ENCODE measurements at places on chromosomes 13 and 19.

DNA sequence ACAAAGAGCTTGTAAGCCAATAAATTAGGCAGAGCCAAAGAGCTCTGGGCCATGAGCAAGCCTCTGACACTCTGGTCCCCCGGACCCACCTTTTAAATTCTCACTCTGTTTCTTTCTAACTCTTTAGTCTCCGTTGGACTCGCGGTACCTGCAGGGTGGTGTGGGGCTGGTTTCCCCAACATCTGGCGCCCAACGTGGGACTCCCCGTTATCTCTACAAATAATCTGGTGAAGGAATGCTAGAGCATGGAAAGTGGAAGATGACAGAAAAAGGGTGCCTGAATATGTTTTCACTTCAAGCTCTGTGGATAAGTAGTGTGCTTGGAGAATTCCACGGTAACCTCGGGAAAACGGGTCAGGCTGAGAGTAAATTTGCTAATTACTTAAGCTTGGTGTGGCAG is 36.5 kb upstream of the CYP2B6 start:
- DNase-seq = no peak

DNA sequence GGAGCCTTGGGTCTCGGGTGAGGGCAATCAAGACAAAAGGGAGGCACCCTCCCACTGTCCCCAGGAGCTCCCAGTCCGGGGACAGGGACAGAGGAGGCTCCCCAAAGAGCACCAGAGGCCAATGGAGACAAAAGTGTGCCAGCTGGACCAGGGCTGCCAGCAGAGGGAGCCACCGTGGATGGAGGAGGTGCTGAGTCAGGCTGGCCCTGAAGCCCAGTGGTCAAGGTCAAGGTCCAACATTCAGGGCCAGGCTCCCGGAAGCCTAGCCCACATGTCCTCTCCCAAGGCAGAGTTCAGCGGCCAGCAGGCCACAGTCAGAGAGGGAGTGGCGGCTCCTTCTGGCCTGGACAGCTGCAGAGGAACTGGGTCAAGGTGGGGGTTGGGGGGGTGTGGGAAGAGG is 8.4 kb downstream of the COL5A3 start:
- no peak for DNase-seq

- DNase-seq = no peak
Observed at GRCh38 chr13:34578471-34578870, 363.6 kb upstream of the NBEA start.

GRCh38 chr13:48728226-48728625 is 74.5 kb downstream of the CYSLTR2 start:
- no peak for DNase-seq

DNA sequence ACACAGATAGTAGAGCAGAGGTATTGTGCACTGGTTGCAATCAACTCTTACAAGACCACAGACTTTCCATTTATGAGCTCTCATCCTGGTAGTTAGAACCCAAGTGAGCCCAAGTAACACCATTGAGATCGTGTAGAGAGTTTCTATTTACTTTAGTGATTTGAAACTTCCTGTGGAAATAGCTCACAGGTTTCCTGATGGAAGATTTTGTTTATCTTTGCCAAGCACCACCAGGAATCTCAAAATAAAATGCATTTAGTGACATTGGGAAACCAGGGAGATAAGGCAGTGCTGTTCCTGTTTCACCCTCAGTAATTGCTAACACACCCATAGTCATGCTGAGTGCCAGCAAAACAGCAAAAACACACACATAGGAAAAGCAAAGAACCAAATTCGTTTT is 102.5 kb downstream of the FLT1 start:
- no peak for DNase-seq
